Right renal cortex interstitium (tissue), 3 donors: ENCODE measurements at places on chromosomes 12 and 14. TPM values are rescaled to one million over a fixed set of nuclear protein-coding genes. Genes with fewer than 3 reads are reported as not detected.

RD3L gene
- polyA plus RNA-seq = 0.14 TPM

OTOGL gene
- polyA plus RNA-seq = 0.83 TPM

RNASE3 gene
- polyA plus RNA-seq = not detected

MCRS1 gene
- polyA plus RNA-seq = 64.1 TPM

SLC35E3 gene
- 17.9 TPM for polyA plus RNA-seq

VAMP1 gene
- polyA plus RNA-seq = 5.8 TPM

RND1 gene
- polyA plus RNA-seq = 2.2 TPM

CLEC14A gene
- polyA plus RNA-seq = 16.8 TPM

TCHP gene
- polyA plus RNA-seq = 21.7 TPM

CCDC175 gene
- 1.3 TPM for polyA plus RNA-seq

MRPL42 gene
- polyA plus RNA-seq = 90.4 TPM

HOXC6 gene
- polyA plus RNA-seq = 23.3 TPM
